Activated CD4-positive, CD25-positive, alpha-beta regulatory T cell treated with anti-CD3 and anti-CD28 coated beads, Interleukin-2, amount 50 U/mL, for 24 hours (primary cell): ENCODE measurements at places on chromosomes 12 and 14.
A peak's percentile ranks its signal among the peaks of the same experiment; 100 is the strongest.

- ATAC-seq, result no peak
These were observed 32.9 kb upstream of the CHST11 start for GRCh38 chr12:104423809-104424208.

GRCh38 chr12:13805041-13805440, 176.4 kb downstream of the GRIN2B start:
- ATAC-seq, result no peak

DNA sequence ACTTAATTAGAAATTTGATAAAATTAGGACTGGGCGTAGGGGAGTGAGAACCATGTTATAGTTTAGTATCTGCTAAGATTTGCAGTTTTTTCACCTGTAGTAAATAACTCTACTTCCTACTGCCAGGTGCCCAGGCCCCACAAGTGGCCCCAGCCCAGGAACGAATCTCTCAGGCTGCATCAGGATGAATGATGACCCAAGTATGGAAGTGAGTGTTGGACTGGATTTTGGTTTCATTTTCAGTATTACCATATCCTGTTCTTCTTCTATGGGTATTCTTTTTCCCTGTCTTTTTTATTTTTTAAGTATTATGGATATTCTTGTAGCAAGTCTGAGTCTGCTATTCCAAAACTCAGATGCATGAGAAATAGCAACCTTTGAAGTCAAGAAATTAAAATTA, 120.3 kb upstream of the BCAT1 start:
- no peak for ATAC-seq

DNA sequence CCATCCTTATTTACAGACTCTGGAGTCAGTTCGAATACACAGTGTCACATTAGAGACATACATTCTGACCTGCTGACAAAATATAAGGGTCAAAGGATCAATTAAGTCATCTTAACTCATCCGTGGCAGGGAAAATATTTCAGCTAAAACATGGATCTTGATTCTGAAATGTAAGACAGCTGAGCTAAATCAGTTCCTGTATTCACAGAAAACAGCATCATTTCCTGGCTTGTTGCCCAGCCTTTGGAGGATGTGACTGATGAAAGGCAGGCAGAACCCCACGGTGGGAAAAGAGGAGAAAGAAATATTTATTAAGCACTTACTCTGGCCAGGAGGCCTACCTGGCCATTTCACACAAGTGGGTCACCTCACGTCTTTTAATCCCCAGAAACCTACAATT, 101.9 kb downstream of the GAS2L3 start:
- ATAC-seq, result no peak

GRCh38 chr12:111599453-111600204, 514 bp upstream of the ATXN2 start:
- peak; percentile 88 for ATAC-seq

- ATAC-seq, result no peak
These were observed 319.4 kb downstream of the SYT1 start for GRCh38 chr12:79183926-79184325.

DNA sequence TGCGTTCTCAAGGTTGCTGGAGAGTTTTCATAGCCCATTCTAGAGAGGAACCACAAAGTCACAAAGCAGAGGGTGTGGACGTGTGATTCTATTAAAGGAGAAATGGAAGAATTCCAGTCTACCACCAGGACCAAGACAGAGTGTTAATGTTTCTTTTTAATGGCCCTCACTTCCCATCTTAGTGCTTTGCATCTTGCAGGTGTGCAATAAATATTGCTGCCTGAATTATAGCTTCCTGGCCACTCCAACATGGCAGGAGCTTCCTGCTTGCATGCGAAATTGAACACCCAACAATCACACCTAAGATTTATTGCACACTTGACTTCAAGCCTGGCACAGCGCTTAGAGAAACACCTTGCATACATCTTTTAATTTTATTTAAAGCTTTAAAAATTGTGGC, 22.4 kb upstream of the PPP1CC start:
- no peak for ATAC-seq

DNA sequence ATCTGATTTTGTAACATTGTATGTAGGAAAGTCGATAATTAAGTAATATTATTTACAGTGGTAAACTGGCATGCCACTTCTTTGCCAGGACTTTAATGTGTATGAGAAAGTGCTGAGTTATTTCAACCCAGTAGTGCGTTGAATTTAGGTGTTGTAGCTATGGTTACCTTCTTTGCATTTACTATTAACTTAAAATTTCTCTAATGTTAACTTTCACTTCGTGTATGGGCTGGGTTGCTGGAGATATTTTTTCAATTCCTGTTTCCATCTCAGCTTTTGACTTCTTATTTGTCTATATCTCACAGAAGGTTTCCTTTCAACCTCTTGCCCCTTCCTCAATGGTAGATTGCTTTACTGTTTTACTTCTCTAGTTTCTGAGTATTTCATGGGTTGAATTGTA, 1345.6 kb downstream of the FSCB start:
- ATAC-seq, result no peak

- ATAC-seq, result no peak
These were observed 77.0 kb upstream of the GRIP1 start for GRCh38 chr12:66755727-66756395.

DNA sequence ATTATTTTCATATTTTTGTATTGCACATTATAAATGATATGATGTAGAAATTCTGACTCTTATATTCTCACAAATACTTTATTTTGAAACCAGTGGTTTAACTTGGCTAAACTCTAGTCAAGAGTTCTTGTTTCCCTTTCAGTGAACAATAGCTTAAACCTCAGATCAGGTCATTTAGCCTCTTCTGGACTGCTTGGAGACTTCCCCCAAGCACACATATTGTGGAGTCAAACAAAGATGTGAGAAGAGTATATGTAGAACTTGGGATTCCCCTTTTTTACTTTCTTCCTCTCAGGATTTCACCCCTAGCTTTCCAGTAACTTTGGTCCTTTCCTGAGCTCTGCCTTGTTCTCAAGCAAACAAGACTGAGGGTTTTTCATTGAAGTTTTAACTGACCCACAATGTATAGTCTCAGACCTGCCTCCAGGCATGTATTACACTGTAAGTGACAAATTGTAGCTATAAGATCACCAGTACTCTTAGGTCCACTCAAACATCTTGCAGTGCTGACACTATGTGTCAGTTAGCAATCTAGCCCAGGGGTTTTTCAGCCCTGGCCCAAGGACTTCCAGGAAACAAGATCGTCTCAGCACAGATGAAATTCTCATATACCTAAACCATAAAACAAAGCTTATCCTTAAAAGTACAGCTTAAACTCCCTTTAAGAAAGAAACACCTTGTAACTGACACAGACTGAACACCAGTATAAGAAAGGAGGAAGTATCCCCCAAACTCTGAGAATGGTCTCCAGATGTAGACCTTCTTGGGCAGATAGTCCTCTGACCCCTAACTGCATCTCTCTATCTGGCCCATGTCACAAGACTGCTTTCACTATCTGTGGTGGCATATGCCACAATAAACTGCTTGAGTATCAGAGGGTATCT, 98.6 kb downstream of the SLC6A15 start:
- no peak for ATAC-seq

- ATAC-seq, result no peak
These were observed 53.3 kb downstream of the WDR20 start for GRCh38 chr14:102192840-102193502.

DNA sequence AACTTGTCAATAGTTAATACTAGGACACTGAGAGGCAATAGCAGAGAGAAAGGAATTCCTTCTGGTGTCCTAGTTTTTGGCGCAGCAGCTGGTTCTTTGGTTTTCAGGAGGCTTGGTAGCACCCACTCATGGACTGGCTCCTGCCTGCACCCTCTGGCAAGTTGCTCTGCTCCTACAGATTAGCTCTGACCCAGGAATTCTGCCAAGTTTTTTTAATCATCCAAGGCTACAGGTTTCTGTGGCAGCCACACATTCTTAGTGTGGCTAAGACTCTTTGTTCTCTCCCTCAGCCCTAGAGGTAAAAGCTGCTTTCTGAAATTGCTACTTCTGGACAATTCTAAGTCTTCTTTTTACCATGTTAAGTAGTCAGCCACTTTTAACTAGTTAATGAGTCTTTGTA, 72.0 kb upstream of the FKBP4 start:
- no peak for ATAC-seq

DNA sequence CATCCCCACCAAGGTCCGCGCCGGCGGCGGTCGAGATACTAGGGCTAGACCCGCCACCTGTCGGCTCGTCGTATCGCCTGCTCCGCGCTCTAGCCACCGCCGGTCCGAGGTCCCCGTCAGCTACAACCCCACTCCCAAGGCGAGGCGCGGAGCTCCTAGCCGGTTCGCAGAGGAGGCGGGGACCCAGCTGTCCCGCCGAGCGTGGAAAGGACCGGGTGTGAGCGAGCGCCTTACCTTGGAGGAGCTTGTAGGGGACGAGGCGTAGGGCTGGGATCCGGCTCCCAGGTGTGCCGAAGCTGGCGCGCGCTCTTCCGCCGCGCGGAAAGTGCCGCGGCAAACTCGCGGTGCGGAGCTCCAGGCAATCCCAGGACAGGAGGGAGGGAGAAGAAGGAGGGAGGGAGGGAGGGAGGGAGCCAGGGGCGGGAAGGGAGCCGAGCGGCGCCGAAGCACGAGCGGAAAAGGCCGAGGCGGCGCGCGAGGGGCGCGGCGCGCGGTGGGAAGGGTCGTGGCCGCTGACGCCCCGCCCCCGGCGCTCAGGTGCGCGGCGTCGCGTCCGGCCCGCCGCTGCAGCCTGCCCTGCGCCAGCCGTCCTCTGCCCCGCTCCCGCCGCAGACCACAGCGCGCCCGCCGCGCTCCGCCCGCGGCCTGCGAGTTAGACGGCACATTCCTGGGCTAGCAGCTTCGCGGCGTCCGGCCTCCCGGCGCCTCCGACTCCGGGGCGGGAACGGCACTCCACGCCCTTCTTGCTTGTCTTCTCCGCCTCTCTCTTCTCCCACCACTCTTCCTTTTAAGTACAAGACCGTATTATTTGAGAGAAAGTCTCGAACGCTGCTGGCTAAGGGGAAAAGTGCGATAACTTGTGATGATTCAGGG, at the start of gene PAWR:
TSS of gene PAWR (minus strand) at position 327 of the 873 bp plus-strand sequence. CDS start 720 bp downstream, outside the sequence.
- peak; percentile 52 for ATAC-seq

GRCh38 chr14:24706351-24706750, 72.4 kb upstream of the GZMB start:
- no peak for ATAC-seq
